ENCODE measurements at places on chromosomes 3 and 15.

GRCh38 chr15:27820722-27821121 lies 278.4 kb downstream of the OCA2 start:
- DNase-seq, result no peak

DNA sequence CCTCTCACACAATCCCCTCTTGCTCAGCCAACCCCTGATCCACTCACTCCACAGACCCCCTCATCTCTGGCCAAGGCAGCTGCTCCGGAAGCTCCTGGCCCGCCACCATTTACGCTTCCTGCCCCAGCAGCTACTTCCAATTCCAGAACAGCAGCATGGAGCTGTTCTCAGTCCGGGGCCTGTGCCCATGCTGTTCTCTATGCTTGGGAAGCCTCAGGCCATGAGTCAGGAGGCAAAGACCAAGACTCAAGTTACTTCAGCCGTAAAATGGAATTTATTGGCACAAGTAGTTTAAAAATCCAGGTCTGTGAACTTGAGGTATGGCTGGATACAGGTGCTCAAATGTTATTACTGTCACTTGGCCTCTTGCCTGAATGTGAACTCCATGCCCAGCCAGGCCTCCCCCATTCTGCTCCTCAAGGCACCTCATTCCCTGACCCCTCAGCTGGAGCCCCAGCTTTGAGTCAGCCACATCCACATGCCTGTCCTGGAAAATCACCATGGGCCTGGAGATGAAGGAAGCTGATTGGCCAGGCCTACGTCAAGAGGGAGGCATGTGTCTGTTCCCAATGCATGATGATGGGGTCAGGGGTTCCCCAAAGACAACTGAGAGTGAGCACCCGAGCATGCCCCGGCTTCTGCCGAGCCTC lies 31.4 kb upstream of the CACNA2D2 start:
- no peak for DNase-seq

- DNase-seq, result no peak
Measured at GRCh38 chr3:177830411-177830849, 633.1 kb upstream of the TBL1XR1 start.

GRCh38 chr15:98684995-98685525 lies 36.7 kb downstream of the IGF1R start:
- DNase-seq, result no peak

DNA sequence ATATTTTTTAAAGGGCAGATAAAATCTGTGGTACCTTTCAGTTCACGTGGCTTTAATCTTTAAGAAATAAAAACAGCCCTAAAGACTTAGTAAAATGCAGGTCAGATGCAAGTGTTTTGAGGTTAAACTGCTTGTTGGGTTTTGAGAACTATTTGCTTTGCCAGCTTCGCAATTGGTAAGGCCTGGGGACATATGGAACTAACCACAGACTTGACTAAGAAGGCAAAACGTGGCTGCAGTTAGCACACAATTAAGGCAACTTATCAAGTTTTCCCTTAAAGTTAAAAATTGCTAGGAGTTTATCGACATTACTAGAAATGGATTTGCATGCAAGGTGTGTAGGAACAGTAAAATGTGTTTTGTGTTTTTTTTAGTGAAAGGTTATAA lies 206.9 kb downstream of the ZNF385D start:
- DNase-seq, result no peak

DNA sequence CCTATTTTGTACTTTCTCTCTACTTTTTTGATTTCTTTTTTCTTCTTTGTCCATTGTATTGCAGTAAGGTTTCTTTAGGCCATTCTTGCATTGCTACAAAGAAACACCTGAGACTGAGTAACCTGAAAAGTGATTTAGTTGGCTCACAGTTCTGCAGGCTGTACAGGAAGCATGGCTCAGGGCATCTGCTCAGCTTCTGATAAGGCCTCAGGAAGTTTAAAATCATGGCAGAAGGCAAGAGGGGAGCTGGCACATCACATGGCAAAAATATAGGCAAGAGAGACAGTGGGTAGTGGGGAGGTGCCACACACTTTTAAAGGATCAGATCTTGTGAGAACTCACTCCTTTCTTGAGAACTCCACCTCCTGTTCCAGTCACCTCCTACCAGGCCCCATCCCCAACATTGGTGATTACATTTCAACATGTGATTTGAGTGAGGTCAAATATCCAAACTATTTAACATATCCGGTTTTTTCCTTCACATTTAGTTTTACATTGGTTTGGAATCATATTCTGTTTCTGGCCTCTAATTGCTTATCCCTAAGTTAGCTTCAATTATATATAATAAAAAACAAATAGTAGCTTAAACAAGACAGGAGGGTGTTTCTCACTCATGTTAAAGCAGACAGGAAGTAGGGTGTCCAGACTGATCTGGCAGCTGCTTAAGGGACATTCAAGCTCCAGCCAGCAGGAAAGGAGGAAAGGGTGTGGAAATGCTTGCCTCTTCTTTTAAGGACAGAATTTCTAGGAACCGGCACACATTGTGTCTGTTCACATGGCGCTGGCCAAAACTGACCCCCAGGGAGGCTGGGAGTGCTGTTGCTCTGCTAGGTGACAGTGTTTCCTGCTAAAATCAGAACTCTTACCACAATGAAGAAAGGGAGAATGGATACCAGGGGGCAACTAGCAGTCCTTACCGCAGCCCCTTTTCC lies 28.8 kb upstream of the SKOR1 start:
- DNase-seq, result no peak

GRCh38 chr15:74430510-74430951 lies 3.2 kb downstream of the SEMA7A start:
- DNase-seq, result no peak

- no peak for DNase-seq
Measured at GRCh38 chr15:22227411-22228100, 147.2 kb downstream of the OR4M2 start.

DNA sequence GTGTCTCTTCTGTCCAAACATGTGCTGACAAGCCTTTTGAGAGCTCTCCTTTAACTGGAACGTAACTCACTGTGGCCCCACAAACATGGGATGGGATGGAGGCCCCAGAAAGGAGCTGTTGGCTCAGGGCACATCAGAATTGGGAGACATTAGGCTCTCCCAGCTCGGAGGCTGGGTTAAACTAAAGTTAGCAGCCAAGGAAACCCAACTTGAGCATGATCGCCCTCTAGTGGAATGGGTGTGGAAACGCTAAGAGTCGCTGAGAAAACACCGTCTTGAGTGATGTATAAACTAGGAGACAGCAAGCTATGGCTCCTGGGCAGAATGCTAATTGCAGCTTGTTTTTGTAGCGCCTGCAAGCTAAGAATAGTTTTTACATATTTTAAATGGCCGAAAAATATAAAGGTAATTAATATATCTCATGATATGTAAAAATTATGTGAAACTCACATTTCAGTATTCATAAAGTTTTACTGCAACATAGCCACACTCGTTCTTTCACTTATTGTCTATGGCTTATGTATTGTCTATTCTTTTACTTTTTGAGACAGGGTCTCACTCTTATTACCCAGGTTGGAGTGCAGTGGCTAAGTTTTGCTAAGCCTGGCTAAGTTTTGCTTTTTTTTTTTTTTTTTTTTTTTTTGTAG lies 138.8 kb upstream of the HACD2 start:
- DNase-seq, result no peak

GRCh38 chr3:89032346-89033013 lies 74.9 kb upstream of the EPHA3 start:
- DNase-seq, result no peak

DNA sequence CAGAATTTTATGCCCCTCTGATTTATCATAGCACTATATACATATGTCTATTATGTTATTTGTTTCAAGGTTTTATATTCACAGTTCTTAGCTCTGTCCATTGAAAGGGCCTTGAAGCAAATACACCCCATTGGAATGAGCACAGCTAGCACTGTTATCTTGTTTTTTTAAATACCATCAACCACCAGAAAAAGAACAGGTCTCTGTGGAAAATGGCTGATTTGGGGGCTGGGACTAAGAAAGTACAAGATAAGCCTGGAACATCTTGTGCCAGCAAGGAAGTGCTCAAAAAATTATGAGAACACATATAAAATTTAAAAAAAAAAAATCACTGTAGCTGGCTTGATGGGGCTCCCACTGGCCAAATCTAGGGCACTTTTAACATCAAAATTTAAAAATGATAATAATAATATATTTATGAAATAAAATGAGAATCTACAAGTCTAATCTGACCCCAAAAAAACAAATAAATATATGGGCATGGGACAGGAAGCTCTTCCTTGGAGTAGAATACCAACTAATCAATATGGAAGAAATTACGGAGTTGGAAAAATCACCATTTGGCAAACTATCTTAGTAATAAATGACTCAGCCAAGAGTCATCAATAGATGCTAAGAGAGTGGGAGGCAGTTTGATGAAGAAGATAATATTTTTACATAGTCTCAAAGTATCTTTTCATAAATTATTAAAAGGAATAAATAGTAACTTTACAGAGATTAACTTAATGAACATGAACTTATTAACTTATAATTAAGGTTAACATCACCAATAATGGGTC lies 20.5 kb downstream of the IFT80 start:
- DNase-seq, result no peak

- DNase-seq, result no peak
Measured at GRCh38 chr3:133038089-133038730, at the start of gene TMEM108. Gene TMEM108, plus strand, starts transcription at chr3:133038391.

DNA sequence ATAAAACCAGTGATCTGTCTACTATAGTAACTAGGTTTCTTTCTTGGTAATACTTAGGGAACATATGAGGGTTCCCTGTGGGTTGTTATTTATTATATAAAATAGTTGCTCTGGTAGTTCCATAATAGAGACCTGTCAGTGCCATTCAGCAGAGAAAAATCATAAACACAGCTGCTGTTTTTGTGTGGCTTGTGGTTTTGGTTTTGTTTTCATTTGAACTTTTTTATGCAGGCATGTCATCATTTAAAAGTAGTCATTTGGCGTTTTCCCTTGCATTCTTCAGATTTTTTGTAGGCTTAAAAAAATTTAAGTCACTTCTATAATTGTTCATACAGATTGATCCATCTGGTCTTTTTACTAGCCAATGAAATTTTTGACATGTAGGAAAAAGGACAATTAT lies 47.9 kb downstream of the PIK3CA start:
- no peak for DNase-seq

- no peak for DNase-seq
Measured at GRCh38 chr15:71414853-71415252, 299.6 kb downstream of the THSD4 start.

DNA sequence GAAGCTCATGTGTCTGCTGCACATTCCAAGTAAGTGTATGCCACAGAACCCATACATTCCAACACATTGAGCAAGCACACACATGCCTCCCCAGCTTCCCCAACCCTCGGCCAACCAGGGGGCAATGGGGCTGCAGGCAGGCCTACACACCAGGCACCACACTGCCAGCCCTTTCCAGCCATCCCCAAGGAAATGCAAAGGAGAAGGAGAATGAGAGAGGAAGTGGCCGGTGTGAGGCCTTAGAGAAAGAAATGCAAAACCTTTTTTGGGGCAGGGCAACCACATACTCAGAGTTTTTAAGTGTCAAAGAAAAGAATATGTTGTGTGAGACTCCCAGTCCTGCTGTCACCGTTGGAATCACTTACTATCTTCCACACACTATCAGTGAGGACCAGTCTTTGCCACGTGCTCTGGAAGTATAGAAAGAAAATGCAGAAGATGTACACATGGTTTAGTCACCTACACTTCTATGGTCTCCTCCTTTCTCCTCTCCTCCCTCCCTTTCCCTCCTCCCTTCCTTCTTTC lies 11.1 kb downstream of the IGF2BP2 start:
- DNase-seq, result no peak

- no peak for DNase-seq
Measured at GRCh38 chr15:67025719-67026609, 39.4 kb upstream of the SMAD3 start.

DNA sequence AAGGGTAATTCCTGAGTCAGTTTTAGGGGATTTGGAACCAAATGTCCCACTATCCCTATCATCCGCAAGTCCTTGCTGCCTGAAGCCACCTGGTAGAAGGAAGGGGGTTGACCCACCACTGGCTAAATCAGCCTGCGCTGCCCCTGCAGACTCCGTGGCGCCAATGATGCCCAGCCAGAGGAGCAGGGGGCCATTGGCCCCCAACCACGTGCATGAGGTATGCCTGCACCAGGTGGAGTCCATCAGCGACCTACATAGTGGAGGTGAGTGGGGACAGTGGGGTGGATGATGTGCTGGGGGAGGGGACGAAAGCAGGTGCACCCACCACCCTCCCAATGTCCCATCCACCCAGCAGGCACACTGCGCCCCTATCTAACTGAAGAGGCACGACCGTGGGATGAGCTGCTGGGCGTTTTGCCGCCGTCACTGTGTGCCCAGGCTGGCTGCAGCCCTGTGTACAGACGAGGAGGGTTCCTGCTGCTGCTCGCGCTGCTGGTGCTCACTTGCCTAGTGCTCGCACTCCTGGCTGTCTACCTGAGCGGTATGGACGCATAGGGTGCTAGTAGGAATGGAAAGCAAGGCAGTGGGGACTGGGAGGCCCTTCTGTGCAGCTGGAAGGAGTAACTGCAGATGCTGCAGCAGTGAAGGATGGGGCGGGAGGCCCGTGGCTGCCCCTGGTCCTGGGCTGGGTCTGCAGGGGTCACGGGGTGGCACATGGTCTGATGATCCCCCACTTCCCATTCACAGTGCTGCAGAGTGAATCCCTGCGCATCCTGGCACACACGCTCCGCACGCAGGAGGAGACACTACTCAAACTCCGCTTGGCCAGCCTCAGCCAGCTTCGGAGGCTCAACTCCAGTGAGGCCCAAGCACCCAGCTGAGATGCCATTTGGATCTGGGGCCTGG lies 5.7 kb downstream of the IFRD2 start:
- DNase-seq, result no peak

DNA sequence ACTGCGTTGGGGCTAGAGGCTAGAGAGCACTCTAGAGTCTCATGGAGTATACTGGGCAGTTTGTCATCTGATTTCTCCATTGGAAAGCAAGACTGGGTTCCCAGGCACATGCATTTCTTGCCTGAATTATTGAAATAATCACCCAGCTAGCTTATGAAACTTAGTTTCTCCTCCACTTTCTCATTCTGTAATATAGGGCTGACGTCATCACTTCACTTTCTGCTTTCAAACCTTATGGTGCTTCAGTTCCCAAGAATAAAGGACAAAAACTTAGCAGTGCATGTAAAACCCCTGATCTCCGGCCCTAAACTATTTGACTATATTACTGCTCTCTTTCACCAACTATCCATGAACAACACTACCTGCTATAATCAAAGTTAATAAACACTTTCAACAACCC lies 147.9 kb downstream of the IGSF11 start:
- DNase-seq, result no peak

GRCh38 chr15:58704155-58704865 lies 45.2 kb downstream of the ADAM10 start:
- no peak for DNase-seq

Measured in cortex of kidney (tissue), 1 donor.